Activated T-cell treated with anti-CD3 and anti-CD28 coated beads for 48 hours (primary cell): ENCODE measurements at places on chromosomes 5 and 9.

- no peak for DNase-seq
These were observed 111.9 kb upstream of the MTAP start for GRCh38 chr9:21690561-21690960.

- DNase-seq, result no peak
These were observed 439.6 kb downstream of the CSNK1G3 start for GRCh38 chr5:123951582-123951977.

DNA sequence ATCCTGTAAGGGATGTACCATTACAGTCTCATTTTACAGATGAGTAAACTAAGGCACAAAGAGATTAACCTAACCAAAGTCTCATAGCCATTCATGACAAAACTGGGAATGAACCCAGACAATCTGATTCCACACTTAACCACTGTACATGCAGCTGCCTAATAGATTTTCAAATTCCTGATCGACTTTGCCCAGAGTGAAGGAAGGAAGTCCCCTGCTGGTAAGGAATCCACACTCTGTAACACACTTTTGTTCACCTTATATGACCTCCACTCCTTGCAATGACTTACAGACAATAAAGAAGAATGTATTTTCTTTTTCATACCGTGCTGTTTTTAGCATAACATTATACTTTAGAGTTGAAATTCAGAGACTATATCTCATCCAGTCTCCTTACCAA, 31.3 kb upstream of the PLPP6 start:
- DNase-seq, result no peak

DNA sequence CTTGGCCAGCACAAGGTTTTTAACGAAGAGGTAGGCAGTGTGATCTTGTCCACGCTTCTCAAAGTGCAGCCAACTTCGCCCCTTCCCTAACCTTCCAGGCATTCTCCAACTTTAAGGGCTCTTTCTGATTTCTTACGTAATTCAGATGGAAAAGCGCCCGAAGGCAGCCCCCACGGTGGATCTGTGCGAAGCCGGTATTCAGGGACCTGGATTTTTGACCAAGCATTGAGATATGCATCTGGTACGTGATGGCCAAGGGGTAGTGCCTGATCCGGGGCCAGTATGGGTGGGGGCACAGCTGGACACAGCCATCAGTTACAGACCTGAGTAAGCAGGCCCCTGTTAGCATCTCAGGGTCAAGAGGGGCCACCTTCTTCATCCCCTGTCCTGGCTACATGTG, 80.0 kb downstream of the AMBP start:
- no peak for DNase-seq

GRCh38 chr5:75667586-75667985, 49.7 kb downstream of the POC5 start:
- DNase-seq, result no peak

- DNase-seq, result no peak
These were observed 106.7 kb downstream of the MCTP1 start for GRCh38 chr5:95178046-95178651.

GRCh38 chr5:101024299-101024698, 121.2 kb upstream of the ST8SIA4 start:
- DNase-seq, result no peak

DNA sequence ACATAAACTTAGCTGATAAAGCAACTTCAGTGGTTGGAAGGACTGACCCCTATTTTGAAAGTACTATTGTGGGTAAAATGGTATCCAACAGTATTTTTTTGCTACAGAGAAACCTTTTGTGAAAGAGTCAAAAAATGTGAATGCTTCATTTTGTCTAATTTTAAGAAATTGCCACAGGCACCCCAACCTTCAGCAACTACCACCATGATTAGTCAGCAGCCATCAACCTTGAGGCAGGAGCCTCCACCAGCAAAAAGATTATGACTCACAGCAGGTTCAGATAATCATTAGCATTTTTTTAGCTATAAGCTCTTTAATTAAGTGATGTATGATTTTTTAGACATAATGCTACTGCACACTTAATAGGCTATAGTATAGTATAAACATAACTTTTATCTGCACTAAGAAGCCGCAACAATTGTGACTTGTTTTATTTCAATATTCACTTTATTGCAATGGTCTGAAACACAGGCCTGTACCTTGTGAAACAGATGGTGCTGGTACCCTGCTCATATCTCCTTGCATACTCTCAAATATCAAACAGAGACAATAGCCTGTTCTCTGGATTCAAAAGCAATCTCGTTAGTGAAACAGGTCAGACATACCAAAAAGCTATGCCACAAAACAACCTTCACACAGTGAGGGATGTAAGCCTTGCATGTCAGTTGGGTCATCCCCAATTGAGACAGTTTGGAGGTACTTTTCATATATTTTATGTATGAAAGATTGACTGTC, 261.2 kb upstream of the FAM174A start:
- DNase-seq, result no peak

GRCh38 chr5:120088412-120088811, 375.7 kb upstream of the PRR16 start:
- no peak for DNase-seq

DNA sequence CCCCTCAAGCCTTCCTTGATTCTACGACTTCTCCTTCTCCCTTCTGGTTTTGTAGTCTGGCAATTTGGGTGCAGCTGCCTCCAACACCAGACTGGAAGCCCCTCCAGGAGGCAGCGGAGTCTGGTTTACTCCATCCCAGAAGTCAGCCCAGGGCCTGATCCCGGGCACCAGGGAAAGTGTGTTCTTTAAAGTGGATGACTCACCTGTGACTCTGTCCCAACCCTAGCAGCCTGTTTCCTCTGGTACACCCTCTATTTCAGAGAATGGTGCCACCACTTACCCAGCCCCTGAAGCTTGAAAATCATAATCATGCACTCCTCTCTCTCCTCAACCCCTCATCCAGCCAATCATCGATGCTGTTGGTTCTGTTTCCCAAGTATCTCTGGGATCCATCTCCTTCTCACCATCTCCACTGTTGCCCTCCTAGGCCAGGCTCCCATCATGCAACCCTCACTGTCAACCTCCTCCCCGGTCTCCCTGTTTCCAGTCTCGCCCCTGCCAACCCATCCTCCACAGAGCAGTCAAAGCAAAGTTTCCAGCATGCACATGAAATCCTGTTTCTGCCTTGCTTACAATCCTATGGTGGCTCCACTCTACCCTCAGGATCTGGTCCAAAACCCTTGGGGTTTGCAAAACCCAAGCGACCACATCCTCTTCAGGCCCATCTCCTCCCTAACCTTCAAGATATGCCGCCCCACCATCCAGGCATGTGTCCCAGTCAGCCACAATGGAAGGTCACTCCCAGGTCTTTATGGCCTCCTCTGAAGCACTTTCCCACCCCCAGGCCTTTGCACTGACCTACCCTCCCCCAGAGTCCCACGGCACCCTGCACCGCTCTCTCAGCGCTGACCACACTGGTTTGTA, 10.5 kb downstream of the LHX6 start:
- no peak for DNase-seq

DNA sequence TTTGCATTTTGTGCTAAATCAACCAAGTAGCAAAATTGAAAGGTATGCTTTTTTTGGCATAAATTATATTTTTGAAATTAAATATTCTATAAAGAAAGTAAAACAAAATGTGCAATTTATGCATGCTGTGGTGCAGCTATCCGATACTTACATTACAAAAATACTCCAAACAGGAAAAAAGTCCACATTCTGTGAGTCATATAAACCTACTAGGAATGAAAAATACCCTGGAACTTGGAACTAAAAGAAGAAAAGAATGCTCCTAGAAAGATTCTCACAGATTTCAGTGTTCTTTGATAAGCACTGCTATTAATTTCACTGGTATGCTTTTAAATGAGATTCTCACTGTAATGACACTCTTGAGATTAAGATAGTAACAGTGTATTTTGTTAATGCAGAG, 92.6 kb downstream of the OSMR start:
- DNase-seq, result no peak
